NCI-H1417 (cell line): ENCODE measurements at places on chromosomes 4 and X.
A peak's percentile ranks its signal among the peaks of the same experiment; 100 is the strongest.

- DNase-seq: no peak
Observed at GRCh38 chr4:38891051-38891983, 23.7 kb downstream of the FAM114A1 start.

DNA sequence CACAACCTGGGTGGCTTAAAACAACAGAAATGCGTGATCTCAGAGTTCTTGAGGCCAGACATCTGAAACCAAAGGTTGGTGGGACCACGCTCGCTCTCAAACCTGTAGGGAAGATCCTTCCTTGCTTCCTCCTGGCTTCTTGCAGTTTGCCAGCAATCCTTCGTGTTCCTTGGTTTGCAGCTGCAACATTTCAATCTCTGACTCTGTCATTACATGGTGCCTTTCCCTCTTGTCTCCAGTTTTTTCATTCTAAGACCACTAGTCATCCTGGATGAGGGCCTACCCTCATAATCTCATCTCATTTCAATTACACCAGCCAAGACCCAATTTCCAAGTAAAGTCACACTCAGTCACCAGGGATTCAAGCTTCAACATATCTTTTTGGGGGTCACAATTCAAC, 388.0 kb downstream of the GPM6A start:
- DNase-seq: no peak

DNA sequence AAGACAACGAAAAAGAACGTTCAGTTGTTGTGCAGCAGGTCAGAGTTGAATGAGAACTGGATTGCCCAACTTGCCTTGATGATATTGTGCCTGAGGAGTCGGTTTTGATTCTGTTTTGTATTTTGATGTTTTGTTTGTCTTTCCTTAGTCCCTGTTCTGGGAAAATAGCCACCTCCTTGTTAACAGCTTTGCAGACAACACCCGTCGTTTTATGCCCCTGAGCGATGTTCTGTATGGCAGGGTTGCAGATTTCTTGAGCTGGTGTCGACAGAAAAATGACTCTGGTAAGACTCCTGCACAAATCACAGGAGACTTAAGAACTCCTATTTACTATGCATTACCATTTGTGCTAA, 4.5 kb downstream of the BST1 start:
- DNase-seq: no peak

- no peak for DNase-seq
Observed at GRCh38 chr4:88533088-88533790, 9.7 kb upstream of the PYURF start.

DNA sequence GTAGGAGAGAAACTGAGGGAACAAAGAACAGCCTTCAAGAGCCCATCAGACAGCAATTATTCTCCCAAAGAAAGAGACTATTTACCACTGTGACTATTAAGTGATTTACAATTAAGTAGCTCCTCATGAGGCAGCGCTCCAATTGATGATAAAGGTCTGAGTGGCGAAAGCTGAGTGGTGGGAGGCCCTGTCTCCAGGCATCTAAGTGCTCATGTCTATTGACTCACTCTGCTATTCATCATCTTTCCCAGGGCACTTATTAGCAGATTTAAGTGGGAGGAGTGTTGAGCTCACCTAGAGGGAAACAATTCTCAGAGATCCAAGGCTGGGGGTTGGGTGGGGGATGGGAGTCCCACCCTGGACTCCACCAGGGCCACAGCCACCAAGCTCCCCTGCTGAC, 23.3 kb downstream of the AMER1 start:
- no peak for DNase-seq

- peak; percentile 21 for DNase-seq
Observed at GRCh38 chr4:110518889-110519490, 43.0 kb downstream of the ENPEP start.

DNA sequence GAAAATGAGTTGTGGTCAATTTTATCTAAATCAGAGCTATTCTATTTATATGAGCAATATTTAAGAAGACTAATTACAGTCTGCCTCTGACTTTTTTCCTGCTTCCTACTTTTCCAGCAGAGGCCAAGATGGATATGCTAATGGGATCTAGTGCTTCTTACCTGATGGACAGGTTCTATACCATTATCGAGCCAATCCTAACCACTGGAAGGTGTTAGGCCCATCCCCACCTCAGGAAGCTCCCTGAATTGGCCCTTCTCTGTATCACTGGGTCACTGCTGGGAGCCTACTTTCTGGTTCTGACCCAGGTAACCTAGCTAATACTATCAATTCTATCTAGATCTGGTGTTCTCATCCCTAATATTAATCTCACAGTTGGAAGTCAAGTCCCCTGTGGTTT, 577 bp upstream of the YIPF7 start:
- no peak for DNase-seq

GRCh38 chrX:76428243-76429130, 977 bp downstream of the MAGEE1 start:
- DNase-seq: peak; percentile 61

GRCh38 chr4:164725066-164725465, 28.9 kb upstream of the SMIM31 start:
- no peak for DNase-seq

DNA sequence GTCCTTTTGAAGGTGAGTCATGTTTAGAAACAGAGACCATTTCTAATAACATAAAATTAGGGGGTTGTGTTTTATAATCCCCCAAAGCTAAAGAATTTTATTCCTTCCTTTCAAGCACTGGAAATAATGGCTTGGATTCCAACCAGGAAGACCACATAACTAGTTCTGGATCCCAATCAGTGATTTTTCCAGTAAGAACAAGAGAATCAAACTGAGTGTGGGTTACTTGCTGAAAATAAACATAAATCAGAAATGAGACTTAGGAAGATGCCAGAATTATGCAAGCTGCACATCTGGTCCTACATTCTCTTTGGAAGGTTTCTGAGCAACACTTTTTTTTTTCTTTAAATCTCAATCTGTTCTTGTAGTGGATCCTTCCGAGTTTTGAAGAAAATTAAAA, 76.3 kb downstream of the SOWAHB start:
- no peak for DNase-seq

- DNase-seq: no peak
Observed at GRCh38 chr4:84691170-84691691, 108.3 kb downstream of the CDS1 start.

DNA sequence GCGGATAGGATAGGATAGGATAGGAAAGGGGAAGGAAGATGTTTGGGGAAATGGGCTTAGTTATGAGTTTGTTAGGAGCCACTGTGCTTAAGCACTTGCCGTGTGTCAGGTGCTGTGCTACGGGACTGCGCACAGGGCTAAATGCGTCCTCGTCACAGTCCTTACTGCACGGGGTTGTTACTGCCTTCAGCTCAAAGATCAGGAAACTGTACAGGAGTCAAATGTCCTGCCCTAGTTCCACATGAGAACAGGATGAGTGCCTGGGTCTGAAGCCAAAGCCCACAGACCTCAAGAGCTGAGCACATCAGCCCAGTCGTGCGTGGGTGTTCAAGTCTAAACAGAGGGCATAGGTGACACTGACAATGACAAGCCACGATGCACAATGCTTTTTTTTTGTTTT, 15.0 kb downstream of the ACSL1 start:
- DNase-seq: no peak

- DNase-seq: no peak
Observed at GRCh38 chr4:148071009-148071408, 339.1 kb downstream of the ARHGAP10 start.

- DNase-seq: no peak
Observed at GRCh38 chr4:176066757-176067156, 1.1 kb downstream of the WDR17 start.

DNA sequence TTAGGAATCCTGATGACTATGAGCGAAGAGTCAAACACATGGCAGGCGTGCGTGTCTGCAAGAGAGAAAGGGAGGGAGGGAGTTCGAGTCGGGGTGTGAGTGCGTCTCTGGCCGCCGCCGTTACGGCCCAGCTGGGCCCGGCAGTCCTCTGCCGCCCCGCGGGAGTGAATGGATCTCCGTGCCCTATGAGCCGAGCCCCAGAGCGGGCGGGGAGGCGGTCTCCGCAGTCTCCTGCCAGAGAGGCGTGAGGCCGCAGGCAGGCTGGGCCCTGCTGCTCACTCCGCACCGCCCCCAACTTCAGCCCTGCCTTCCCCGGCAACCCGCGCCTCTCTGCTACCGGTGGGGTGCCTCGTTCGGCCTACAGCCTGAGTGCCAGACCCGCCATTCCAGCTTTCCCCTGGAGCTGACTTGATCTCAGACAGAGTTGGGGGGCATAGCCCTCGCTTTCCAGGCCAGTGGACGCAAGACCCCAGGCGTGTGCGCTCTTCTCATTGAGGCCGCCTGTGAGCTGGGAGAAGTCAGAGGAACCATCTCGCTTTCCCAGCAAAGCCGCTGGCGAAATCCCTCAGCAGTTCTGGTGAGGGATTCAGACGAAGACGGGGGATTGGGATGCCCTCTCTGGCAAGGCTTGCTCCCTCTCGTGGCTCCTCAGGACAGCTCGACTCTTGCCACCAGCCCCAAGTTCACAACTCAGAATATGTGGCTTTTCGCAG, 1.4 kb downstream of the SLC16A2 start:
- peak; percentile 73 for DNase-seq

DNA sequence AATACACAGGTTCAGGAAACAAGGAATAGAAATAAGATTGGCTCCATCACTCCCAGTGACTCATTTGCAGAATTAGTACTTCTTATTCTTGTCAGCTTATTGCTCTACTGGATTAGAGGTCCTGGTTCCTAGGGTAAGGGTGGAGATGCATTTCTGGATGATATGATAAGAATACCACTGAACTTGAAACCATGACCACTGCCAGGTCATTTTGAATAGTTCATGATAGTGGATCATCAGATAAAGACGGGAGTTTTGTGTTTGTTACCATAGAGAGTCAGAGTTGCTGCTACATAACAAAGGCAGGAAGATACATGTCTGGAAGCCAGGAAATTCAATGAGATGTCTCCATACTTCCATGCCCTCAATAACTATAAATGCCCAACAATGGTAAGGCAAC, 109.2 kb upstream of the FAT1 start:
- no peak for DNase-seq

DNA sequence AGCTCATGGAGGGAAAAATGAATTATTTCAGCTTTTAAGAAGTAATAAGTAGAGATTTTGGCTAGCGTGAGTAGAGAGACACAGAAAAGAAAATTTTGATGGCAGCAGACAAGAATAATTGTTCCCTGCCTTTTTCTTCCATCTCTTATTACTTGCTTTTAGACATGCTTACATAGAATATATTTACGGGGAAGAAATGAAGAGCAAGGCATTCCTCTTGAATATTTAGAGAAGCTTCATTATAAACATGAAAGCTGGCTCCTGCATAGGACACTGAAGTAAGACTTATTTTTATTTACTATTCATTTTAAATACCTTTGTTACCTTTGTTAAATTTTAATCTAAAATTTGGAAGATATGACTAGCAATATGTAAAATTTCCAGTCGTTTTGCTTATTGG, 32.2 kb downstream of the DCK start:
- no peak for DNase-seq

GRCh38 chr4:52714597-52715254, 36.5 kb downstream of the ERVMER34-1 start:
- no peak for DNase-seq
